Head of caudate nucleus (tissue), 42 donors: ENCODE measurements at places on chromosomes 6 and 20.

- no peak for DNase-seq
Measured at GRCh38 chr6:22476811-22477390, 92.5 kb upstream of the HDGFL1 start.

GRCh38 chr6:12419631-12420272 lies 129.6 kb downstream of the EDN1 start:
- DNase-seq: no peak

DNA sequence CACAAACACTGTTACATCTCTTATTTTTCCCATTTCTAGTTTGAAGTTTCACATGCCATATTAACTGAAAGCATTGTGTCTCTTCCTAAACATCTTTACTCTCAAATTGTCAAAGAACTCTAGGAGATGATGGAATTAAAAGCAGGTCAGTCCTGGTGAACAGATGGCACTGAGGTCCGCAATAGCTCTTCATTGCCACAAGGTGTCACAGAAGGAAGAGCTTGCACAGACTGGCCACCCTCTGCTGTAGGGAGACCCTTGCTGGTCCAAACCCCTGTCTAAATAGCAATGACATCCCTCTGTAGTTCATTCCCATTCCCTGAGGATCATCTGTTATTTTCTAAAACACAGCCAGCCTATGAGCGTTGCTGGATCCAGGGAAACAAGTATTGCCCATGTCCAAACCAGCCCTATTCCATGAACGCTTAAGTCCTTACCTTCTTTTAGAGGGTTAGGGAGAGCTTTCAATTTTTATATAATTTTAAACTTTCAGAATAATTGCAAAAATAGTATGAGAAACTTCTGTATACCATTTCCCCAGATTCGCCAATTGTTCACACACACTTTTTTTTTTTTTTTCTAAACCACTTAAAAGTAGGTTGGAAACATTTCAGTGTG lies 10.1 kb upstream of the HDAC2 start:
- DNase-seq: no peak

- no peak for DNase-seq
Measured at GRCh38 chr6:44820321-44820720, 432.8 kb downstream of the CDC5L start.

- DNase-seq: no peak
Measured at GRCh38 chr6:106790149-106790770, 160.9 kb downstream of the QRSL1 start.

- no peak for DNase-seq
Measured at GRCh38 chr20:3900187-3900604, 11.0 kb downstream of the PANK2 start.

- no peak for DNase-seq
Measured at GRCh38 chr20:38094373-38094891, 60.9 kb downstream of the RPRD1B start.

- no peak for DNase-seq
Measured at GRCh38 chr20:24042646-24043045, 54.1 kb upstream of the GGTLC1 start.

DNA sequence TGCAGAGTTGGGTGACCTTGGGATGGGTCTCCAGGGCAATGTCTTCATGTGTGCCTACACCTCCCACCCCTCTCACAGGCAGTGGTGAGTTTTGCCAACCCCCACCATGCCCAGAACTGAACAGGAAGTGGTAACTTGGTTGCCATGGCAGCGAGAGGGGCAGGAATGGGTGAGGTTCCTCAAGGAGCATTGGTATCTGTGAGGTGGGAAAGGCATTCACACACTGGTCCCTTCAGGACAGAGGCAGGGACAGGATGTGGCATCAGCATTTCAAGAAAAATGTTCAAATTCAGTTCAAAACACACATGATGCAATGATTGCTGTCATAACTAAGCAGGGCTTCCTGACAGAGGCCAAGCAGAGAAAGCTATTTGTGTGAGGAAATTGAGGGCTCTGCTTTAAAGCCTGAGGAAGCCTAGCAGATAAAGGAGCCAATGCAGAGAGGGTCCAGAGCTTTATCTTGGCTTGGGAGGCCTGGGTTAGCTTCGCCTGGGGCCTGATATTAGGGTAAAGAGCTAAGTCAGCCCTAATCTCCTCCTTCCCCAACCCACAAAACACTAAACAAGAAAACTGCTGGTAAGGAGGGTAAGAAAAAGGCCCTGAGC lies 551 bp downstream of the TREML2 start:
- no peak for DNase-seq

DNA sequence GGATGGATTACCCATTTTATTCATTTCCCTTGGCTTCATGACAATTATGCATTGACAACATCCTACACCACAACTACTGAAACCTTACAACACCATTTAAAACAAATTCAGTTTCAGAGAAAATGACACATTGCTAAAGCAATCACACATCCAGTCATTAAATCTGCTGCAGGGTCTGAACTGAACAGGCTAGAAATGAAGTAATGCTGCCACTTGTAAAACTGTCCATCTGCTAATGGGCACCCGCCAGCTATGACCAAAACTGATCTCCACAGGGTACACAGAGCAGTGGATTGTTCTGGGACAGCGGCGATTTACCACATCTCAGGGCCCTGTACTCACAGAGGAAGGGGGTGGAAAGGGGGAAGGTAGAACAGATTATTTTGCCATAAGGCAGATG lies 172.9 kb upstream of the FBXL4 start:
- no peak for DNase-seq

DNA sequence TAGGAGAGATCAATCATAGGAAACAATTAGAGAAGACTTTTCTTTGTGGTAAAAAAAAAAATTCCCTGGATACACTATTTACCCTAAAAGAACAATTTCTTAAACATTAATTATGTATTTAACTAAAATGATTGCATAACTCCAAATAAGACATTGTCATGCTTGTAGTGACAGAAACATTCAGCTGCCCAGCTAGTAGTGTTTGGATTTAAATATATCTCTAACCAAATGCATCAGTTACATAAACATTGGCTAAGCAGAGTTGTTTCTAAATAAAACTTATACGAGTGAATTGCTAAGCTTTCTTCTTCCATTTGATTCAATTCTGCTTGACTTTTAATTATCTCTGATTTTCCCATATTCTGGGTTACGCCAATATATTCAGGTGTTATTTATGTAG lies 23.7 kb downstream of the MLIP start:
- DNase-seq: no peak

DNA sequence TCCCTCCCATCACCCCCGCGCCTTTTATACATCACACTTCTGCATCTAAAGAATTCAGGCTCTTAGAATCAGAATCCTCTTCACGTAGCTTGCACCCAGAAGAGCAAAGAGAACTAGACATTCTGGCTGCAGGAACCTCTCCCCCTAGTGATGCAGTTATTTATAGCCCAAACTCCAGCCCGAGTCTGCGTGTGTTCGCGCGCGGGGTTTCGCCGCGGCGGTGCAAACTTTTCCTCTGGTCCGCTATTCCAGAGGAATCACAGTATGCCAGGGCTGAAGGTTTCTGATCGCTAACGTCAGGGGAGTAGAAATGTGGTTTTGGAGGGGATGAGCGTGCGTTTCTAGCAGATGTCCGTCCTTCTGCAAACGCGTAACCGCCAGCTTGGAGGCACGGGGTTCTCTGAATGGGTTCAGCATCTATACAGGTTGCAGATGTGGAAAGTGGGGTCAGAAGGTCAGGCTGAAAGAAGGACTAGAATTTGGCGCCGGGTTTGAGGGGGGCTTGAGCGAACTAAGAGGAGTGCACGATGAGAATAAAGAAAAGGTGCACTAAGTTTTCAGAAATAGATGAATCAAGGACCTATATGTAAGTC lies 1.8 kb downstream of the EPHA7 start:
- DNase-seq: peak; percentile 42

DNA sequence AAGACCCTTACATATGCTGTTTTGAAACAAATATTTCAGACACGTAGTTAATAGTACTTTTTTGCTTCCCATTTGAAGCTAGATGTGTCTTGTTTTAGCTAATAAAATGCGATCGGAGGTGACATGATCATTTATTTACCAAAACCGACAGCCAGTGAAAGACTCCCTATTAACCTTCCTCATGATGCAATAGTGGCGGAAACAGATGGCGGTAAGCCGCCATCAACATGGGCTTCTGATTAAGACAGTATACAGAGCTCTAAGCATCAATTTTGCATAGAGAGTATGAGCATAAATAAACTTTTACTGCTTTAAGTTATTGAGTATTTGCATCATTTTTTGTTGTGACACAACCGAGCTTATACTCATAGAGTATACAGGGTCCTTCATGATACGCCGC lies 1282.4 kb upstream of the ADGRB3 start:
- DNase-seq: no peak

DNA sequence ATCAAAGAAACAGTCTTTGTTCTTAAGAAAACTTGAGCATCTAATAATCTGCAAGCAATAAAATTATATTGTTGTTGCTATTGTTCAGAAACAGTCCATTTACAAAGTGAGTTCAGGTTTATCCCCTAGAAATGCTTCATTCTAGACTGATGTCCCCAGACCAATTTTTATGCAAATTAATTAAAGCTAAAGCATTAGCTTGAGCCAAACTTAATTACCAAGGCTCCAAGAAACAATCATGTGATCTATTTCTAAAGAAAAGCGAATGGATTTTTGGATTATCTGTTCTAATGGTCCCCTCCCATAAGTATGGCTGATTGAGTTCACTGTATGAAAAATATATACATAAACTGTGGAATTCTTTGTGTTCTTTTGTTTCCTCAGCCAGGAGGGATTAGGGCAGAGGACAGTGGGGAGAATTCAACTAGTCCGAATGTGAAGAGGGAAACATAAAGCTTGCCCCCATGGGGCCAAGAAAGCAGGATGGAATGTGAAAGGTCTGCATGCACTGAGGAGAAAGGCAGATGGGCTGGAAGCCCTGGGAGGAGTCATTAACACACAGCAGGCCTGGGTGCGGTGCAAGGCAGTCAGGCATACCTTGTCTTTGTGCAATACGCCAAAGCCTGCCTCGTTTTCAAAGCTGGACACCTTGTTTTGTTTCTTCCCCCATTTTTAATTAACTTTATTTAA lies 597.1 kb downstream of the KIF16B start:
- no peak for DNase-seq

GRCh38 chr20:51022803-51023616 lies at the start of gene KCNG1:
TSS of gene KCNG1 (minus strand) at chr20:51023107. CDS start at chr20:51010338, 12,769 bp downstream.
- peak; percentile 37 for DNase-seq

DNA sequence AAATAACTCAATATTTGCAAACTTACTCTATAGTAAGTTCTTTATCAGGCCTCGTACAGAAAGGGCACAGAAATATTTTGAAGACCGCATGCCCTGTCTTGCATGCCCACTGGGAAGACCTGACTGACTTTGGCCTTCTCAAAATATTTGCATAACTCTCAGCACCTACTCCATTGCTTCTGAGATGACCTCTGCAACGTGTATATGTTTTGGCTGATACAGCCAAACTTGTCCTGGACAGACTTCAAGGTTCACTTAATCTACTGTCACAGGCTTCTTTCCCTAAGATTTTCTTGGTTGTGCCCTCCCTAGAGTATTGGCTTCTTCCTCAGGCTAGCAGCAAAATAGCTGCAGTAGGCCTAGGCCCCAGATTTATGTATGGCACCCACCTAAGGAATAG lies 21.5 kb upstream of the SERINC3 start:
- no peak for DNase-seq

DNA sequence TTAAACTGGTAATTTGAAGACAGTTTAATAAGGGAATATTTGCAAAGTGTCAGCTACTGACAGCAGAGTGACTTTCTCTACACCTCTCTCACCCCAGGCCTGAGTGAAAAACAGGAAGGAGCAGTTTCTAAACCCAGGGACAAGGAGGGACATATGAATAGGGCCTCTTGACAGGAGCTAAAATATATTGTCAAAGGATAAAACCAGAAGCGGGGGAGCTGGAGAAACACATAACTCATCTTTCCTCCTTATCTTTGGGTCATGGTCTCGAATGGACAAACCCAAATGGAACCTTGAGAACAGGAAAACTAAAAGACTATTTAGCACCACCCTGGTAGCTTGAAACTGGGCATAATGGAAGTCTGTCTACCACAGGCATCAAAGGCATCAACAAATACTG lies 197.5 kb upstream of the FOXA2 start:
- DNase-seq: no peak

DNA sequence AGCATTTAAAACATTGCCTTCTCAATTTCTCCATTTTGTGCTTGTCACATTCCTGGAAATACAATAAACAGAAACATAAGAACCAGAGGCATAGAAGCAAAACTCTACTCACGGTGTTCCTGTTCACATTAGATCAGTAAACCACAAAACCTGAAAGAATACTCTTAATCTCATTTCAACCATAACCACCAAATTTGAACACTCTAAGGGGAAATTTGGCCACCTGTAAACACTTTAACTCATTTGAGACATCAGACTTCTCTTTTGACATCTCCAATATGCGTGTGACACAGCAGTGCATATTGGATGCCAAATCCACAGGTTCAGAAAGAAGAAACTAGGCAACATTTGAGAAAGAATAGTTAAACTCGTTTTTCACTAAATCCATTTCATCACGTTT lies 153.8 kb upstream of the IRAK1BP1 start:
- DNase-seq: no peak

GRCh38 chr20:63013207-63013606 lies 6.4 kb upstream of the BHLHE23 start:
- DNase-seq: no peak

- no peak for DNase-seq
Measured at GRCh38 chr20:43710370-43711044, 16.3 kb downstream of the GTSF1L start.

- DNase-seq: no peak
Measured at GRCh38 chr6:110049696-110050439, 71.8 kb downstream of the GPR6 start.

DNA sequence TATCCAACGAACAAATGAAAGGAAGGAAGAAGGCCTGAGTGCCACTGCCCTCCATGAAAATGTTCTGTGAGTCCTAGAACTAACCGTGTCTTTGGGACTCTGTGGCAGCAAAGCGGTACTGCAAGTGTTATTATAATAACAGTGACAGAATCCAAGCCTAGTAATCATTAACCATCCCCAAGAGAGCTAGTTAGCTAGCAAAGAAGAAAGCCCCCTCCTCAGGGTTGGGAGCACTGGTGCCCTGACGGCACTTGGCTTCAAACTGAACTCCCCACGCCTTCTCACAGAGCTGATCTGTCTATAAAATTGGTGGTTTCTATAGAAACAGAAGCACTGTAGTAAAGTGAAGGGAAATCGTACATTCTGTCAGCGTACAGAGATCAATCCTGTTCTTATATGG lies 239.8 kb downstream of the PTPRT start:
- DNase-seq: no peak

DNA sequence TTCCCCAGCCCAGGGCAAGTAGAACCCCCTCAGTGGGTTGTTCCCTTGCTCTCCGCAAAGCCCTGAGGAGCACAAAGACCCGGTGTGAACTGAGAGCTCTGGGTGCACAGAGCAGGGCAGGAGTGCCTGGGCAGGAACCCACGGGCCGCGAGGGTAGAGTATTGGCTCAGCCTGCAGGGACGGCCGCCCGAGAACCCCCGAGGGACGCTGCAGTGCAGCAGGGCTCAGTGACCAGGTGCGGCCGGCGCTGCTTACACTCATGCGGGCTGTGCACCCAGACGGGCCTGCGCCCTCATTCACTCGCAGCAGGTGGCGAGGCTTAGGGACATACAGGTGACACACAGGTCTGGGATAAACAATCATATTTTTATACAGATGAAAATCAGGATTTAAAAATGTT lies 51.9 kb upstream of the PDE10A start:
- DNase-seq: no peak

- no peak for DNase-seq
Measured at GRCh38 chr20:19511931-19512330, 246.1 kb upstream of the RIN2 start.
